A549 treated with CORT108297 at 1 μM for 4 hours (cell line): ENCODE measurements at places on chromosomes 12 and 14. TPM values are rescaled to one million over a fixed set of nuclear protein-coding genes. Genes with fewer than 3 reads are reported as not detected.

The PLXNC1 gene
- total RNA-seq: 0.06 to 0.27 TPM (median 0.13 TPM) in 5 replicates

The TMEM253 gene
- total RNA-seq: 0.73 to 0.98 TPM (median 0.93 TPM) in 5 replicates

The COL2A1 gene
- 0.02 to 0.14 TPM (median 0.07 TPM) in 5 replicates for total RNA-seq

The INSM2 gene
- 0.02 to 0.08 TPM (median 0.07 TPM) in 3 of 5 replicates, not detected in the others for total RNA-seq

The SALL2 gene
- total RNA-seq: 0.76 to 1.4 TPM (median 1.0 TPM) in 5 replicates

The SLC17A8 gene
- total RNA-seq: 0.07 TPM in 1 of 5 replicates, not detected in the others

The ERP27 gene
- total RNA-seq: 0.03 TPM in 1 of 5 replicates, not detected in the others

The CPNE6 gene
- 0.05 TPM in 1 of 5 replicates, not detected in the others for total RNA-seq

The GLTP gene
- total RNA-seq: 19.2 to 21.6 TPM (median 19.9 TPM) in 5 replicates

The MMP17 gene
- total RNA-seq: 10.2 to 16.9 TPM (median 12.1 TPM) in 5 replicates

The CLEC4D gene
- total RNA-seq: not detected in 5 replicates
